Stimulated activated CD8-positive, alpha-beta memory T cell treated with anti-CD3 and anti-CD28 coated beads, Interleukin-15, amount 100 ng/mL, for 48 hours (primary cell): ENCODE measurements at places on chromosomes 11 and 22.

GRCh38 chr11:127035824-127036223, 35.3 kb upstream of the KIRREL3 start:
- DNase-seq: no peak

DNA sequence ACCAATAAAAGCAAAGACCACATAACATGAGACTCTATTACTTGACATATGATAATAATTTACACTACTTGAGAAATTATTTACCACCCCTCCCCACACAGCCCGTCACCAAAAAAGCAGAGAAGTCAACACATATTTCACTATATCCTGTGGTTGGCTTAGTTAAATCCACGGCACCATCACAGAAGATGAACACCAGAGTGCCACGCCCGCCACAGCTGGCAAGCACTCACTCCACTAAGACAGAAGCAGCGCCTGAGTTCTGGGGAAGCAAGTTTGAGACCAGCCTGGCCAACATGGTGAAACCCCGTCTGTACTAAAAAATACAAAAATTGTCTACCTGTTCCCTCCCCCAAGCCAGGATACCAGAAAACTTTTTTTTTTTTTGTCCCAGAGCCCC, 53.1 kb downstream of the PACSIN2 start:
- no peak for DNase-seq

DNA sequence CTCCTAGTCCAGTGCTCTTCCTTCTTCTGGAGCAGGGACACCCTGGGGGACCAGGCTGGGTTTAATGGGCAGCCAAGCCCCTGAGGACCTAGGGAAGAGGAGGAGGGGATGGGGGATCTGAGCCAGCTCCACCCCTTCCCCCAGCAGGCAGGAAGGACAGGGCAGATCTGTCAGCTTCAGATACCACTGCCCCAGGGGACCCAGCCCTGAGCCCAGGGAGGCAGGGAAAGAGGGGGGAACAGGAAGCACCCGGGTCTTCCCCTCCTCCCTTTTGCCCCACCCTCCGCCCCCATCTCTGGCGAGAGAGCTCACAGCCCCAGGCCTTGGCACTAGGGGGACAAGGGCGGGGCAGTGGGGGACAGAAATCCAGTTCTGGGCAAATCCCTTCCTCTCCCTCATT, 11.7 kb upstream of the SOX10 start:
- no peak for DNase-seq

- no peak for DNase-seq
Measured at GRCh38 chr22:42769574-42770447, 49.1 kb upstream of the A4GALT start.

- DNase-seq: no peak
Measured at GRCh38 chr11:8839957-8840945, 70.7 kb upstream of the AKIP1 start.

- DNase-seq: no peak
Measured at GRCh38 chr11:117786135-117786870, 10.7 kb downstream of the DSCAML1 start.

DNA sequence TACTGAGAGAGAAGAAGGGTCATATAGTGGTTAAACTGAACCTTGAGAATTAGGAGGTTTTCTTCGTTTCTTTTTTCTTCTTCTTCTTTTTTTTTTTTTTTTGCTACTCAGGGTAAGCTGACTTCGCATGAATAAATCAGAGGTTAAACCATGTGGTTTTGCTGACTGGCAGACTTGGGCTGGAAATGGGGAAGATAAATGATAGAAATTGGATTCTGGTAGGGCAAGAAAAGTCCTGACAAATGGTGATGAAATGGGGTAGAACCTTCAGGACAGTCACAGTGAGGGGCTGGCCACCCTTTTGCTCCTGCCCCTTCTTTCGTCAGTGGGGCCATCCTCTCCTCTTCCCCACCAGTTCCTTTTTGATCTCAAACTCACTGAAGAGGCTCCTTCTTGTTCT, 1.6 kb upstream of the SWAP70 start:
- no peak for DNase-seq

DNA sequence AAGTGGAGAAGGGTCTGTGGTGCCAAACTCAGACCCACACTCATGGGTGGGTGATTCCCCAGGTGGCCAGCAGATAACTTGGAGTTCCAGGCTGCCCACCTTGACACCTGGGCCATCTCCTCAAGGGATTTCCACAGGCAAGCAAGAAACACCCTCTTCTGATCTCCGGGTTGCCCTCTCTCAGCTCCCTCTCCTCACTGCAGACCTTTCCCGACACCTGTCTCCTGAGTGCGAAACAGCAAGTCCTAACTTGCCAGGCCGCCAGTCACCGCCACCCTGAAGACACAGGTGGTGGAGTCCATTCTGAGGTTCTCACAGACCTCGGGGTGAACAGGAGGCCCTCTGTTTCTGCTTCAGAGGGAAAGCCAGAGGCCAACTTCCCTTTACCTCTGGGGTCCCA, 16.6 kb downstream of the GALNT18 start:
- DNase-seq: no peak

DNA sequence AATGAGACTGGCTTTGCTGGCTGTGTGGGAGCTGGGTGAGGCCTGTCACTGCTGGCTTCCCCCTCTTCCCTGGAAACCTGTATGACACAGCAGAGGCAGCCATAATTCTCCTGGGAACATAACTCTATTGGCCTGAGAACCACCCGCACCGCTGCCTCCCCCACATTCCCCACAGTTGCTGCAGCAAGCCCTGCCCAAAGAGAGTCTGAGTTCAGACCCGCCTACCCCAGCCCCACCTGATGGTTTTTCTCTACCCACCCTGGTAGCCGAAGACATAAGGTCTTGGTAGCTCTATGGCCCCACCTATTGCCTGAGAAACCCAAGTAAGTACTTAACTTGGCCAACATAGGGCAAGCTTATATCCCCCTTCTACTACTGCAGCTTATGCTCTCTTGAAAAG, 174.8 kb downstream of the C11orf91 start:
- no peak for DNase-seq

- no peak for DNase-seq
Measured at GRCh38 chr11:75558939-75559843, 2.9 kb upstream of the SERPINH1 start.

DNA sequence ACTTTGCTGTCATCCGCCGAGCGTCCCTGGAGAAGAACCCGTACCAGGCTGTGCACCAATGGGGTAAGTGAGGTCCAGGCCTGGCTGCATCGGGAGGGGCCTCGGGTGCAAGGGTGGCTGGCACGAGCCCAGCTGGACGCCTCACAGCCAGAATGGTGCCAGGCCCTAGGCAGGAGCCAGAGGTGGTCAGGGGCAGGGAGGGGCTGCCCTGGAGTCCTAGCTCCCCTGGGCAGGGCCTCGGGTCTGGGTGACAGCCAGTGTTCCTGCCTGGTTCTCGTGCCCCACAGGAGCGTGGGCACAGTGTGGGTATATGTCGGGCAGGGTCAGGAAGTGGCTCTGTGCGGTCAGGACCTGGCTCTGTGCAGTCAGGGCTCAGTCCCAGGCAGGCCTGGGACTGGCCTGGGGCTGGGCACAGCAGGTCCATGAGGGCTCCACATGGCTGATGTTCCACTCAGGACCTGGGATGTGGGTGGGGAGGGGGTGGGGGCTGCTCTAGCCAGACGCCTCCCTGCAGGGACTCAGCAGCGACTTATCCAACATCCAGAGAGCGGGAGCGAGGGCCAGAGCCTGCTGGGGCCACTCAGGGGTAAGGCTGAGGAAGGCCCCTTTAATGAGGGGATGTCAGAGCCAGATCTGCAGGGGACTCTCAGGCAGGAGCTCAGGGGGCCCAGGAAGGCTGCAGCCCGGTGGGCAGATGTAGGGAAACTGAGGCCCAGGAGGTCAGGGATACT, 1.2 kb downstream of the TSPAN32 start:
- no peak for DNase-seq

DNA sequence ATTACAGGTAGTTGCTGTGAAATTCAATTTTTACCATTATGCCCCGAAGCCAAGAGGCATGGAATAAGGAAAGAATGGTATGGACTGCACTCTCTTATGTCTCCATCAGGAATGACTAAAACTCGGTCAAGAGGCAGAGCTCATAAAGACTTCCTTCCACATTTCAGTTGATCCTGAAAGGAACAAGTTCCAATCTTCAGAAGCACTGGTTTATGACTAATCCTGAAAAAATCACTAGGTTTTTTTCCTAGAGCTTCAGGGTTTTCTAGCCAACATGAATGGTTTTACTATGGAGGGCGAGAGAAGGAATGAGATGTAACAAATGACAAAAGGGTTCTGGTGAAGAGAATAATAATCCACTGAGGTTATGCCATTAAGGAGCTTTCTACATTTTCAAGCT, 832.2 kb downstream of the NTM start:
- no peak for DNase-seq

- no peak for DNase-seq
Measured at GRCh38 chr11:44605965-44606364, 40.5 kb downstream of the CD82 start.
